ENCODE measurements at places on chromosomes 6 and 20.
A peak's percentile ranks its signal among the peaks of the same experiment; 100 is the strongest.

DNA sequence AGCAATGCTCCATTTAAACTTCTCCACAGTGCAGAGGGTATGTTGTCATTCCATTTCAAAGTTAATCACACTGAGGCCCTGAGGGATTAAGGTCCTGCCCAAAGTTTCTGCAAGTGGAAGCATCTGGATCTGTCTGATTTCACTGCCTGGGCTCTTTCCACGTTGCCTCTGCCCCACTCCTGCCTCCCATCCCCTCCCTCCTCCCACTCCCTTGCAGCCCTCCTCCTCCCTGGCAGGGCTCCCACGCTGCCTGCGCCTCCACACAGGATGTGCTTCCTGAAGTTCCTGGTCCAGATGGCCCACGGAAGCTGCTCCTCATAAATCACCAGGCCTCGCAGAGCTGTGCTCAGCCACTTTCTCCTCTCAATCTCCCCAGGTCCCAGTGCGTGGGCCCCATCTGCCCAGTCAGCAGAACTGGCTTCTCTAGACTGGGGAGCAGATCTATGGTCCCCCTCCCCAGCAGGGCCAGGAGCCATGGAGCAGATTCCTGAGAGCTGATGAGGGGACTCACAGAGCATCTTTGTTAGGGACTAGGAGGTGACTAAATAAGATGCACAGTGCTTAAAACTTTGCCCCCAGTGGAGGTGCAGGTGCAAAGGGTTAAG, 65.4 kb upstream of the MAFB start:
- no peak for DNase-seq
- no peak overlapping the region for H3K27ac ChIP-seq
- no peak overlapping the region for H3K4me3 ChIP-seq
- H3K27me3 ChIP-seq, result no peaks in the 10 kb centered on the region
- H3K36me3 ChIP-seq, result no peaks in the 10 kb centered on the region
- H3K4me1 ChIP-seq, result no peaks in the 10 kb centered on the region

DNA sequence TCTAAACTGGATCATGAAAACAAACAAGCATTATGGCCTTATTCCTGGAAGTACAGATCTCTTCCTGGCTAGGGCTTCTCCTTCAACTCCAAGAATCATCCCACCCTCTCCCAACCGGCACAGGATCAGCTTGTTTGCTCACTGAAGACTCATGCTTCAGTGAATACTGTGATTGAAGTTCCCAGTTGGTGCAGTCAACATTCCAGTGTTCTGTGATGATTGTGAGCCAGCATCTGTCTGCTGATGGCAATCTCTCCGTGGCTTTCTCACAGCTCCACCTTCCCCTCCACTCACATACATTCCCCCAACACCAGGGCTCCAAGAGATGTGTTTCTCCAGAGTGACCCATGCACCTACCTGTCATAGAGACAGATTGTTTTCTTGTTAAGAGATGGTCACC, 421.3 kb upstream of the BTBD3 start:
- H3K27me3 ChIP-seq, result no peaks in the 10 kb centered on the region
- H3K4me3 ChIP-seq, result no peak overlapping the region
- peak; percentile 70 for DNase-seq
- H3K4me1 ChIP-seq, result peaks cover 8% of the 10 kb centered on the region
- H3K36me3 ChIP-seq, result no peaks in the 10 kb centered on the region
- no peak overlapping the region for H3K27ac ChIP-seq

DNA sequence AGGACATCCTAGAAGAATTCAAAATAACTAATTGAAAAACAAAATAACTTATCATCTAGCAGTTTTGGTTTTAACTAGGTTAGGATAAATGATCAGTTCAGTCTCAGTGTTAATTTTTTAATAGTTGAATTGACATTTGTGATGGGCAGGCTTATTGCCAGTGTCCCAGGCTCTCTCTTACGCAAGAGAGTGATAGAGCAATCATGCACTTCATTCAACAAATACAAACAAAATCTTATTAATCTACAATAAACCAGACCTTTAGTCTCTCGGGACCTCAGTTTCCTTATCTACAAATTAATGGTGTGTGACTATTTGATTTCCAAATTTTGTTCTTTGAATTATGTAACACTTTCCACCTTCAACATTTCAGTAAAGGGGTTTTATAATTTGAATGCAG, 385.9 kb upstream of the JAG1 start:
- no peak for DNase-seq
- no peak overlapping the region for H3K27ac ChIP-seq
- no peaks in the 10 kb centered on the region for H3K27me3 ChIP-seq
- no peaks in the 10 kb centered on the region for H3K4me1 ChIP-seq

DNA sequence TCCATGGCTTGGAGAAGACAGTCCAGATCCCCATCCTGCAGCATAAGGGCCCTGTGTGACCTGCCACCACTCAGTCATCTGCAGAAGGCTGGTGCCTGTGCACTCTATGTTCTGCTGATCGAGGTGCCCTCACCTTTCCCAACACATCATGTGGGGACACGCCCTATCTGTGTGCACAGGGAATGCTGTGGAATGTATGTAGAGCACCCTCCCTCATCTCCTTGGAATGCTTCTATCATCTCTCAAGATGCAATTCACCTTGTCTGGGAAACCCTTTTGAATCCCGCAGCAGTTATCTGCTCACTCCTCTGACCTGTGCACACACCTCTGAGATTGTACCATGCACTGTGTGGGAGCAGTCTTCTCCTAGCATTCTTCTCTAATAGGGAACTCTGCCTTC, 207.2 kb upstream of the SSTR4 start:
- H3K4me3 ChIP-seq, result no peak overlapping the region
- H3K4me1 ChIP-seq, result peaks cover 8% of the 10 kb centered on the region
- H3K27me3 ChIP-seq, result no peaks in the 10 kb centered on the region
- no peak overlapping the region for H3K27ac ChIP-seq

GRCh38 chr20:327186-328026, 2.1 kb downstream of the SOX12 start:
- no peaks in the 10 kb centered on the region for H3K4me1 ChIP-seq
- no peak overlapping the region for H3K27ac ChIP-seq
- H3K4me3 ChIP-seq, result peak overlapping the region; percentile 77
- peak; percentile 65 for DNase-seq

DNA sequence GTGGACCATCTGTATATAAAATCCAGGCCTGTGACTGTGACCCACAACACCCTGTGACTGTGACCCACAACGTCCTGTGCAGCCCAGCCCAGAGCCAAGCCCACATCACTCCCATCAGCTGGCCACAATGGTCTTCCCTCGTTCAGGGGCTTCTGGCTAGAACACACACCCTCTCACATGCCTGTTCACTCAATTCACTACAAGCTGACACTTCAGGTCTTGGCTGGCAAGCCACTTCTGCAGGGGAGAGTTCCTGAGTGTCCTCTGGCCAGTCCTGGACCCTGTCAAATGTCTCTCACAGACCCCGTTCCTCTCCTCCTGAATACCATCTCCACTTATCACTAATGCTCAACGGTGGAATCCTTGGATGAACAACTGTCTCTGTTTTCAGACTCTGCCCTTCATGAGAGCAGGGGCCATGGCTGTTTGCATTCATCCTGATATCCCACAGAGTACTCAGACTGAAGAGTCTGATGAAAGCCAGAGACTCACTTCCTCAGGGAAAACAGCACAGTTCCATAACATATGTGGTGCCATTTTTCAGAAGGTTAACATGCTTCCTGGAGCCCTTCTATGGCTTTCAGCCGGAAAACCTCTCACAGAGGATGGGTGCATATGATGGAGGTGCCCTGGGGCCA, 56.0 kb downstream of the MYH7B start:
- peaks cover 67% of the 10 kb centered on the region for H3K36me3 ChIP-seq
- H3K4me1 ChIP-seq, result peaks cover 27% of the 10 kb centered on the region
- H3K27ac ChIP-seq, result peak overlapping the region; percentile 58
- DNase-seq, result no peak

DNA sequence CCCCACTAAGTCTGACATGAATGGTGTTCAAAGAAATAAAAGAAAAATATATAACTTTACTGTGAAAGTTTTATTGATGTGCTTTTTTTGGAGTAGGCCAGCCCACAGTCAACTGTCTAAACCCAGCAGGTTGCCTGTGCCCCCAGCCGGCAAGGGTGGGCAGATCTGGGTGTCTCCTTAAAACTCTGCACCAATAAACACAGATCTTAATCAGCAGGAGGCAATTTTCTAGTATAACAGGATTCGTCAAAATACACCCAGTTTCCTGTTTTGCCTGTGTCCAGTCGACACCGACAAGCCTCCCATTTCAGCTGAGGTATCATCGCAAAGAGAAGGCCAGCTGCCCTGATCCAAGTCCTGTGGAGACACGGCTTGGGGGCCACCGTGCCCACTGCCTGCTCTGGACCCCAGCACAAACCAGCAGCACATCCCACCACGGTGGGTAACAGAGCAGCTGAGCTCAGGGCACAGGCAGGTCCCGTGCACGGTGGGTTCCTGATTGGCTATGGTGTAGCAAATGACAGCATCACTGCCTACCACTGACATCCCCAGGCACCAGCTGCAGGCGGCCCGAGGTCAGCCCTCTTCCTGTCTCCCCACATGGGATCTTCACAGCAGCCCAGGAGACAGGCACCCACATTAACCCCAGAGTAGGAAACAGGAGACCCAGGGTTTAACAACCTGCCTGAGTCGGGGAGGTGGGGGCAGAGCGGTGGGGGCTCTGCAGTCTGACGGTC, 15.7 kb downstream of the BMP7 start:
- peak overlapping the region; percentile 4 for H3K4me3 ChIP-seq
- peaks cover 25% of the 10 kb centered on the region for H3K4me1 ChIP-seq
- DNase-seq, result no peak
- H3K27ac ChIP-seq, result no peak overlapping the region
- H3K36me3 ChIP-seq, result no peaks in the 10 kb centered on the region
